ENCODE measurements at places on chromosomes 12 and 14.

DNA sequence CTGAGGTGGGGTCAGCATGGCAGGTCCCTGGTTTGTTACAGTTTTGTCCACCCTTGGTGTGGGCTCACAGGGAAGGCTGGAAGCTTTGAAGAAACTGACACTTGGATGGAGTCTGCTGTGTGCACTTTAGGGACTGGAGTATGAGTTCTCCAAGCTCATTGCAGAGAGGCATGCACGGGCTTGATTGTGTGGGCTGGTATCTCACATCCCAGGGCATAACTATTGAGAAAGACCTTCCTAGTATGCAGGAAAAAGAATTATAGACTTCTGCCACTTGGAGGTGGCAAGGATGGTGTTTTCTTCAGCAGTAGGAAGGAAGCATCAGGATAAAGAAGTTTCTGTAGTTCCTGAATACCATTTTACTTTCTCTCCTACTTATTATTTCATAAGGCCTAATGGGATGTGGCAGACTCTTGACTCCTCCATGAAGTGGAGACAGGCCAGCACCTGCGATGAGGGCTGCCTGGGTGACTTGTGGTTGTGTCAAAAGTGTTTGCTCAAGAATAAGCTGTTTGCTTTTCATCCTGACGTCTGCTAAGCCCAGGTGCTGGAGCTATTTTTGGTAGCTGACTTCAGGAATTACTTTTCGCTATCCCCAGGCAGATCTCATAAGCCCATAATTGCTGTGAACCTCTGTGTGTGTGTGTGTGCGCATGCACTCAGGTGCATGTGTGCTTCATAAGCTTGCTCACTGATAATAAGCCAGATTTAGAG, 125.8 kb downstream of the KTN1 start:
- DNase-seq = no peak

GRCh38 chr14:55101698-55102097, 27.4 kb upstream of the LGALS3 start:
- no peak for DNase-seq

GRCh38 chr12:76781321-76781720, 17.4 kb downstream of the ZDHHC17 start:
- DNase-seq = no peak

DNA sequence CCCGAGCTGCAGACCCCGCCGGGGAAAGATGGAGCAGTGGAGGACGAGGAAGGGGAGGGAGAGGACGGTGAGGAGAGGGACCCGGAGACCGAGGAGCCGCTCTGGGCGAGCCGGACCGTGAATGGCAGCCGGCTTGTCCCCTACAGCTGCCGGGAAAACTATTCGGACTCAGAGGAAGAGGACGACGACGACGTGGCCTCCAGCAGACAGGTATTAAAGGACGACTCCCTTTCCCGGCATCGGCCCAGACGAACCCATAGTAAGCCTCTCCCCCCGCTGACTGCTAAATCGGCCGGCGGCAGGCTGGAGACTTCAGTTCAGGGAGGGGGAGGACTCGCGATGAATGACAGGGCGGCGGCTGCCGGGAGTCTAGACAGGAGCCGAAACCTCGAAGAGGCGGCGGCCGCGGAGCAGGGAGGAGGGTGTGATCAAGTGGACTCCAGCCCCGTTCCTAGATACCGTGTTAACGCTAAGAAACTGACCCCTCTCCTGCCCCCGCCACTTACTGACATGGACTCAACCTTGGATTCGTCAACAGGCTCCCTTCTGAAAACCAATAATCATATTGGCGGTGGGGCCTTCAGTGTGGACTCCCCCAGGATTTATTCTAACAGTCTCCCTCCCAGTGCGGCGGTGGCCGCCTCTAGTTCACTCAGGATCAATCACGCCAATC, 962 bp downstream of the LEMD3 start:
- no peak for DNase-seq

- DNase-seq = no peak
These were observed 2.0 kb downstream of the PTPN11 start for GRCh38 chr12:112420740-112421139.

DNA sequence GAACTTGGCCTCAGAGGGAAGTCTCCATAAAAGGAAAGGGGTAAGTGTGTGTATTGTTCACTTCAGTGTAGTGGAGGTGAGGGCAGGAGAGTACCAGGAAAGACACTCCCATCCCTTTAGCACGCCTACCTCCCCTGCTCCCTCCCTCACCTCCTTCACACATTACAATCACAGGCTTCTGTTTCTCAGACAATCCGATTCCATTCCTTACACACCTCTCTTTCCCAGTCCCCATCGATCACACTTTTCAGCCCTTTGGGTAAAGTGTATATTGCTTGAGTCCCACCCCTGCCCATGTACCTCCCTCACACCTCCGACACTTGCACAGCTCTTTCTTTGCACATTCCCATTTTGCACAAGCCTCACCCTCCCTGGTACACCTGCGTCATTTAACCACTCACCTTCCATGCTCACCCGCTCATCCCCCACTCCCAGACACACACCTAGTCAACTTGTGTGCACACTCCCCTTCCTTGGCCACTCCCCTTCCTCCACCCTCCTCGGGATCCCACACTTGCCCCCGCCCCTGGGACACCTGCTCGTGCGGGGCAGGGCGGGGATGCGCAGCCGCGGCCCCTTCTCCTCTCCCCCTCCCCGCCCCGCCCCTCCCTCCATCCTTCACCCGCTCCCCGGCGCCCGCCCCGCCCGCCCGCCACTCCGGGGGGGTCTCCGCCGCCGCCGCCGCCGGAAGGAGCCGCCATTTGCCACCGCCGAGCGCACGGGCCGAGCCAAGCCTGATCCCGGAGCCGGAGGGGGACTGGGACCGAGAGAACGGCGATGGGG, at the start of gene MARCHF9:
TSS of gene MARCHF9 (plus strand) at position 693 of the 783 bp plus-strand sequence. CDS start 426 bp downstream, outside the sequence.
- no peak for DNase-seq
